ENCODE measurements at places on chromosomes 3 and 15. TPM values are rescaled to one million over a fixed set of nuclear protein-coding genes. Genes with fewer than 3 reads are reported as not detected.

The ESYT3 gene
- not detected for total RNA-seq

The CPB1 gene
- total RNA-seq = not detected

The CCR8 gene
- not detected for total RNA-seq

The NME9 gene
- total RNA-seq = not detected

The GOLGA6A gene
- not detected for total RNA-seq

The SLMAP gene
- 51.2 TPM for total RNA-seq

The TEX264 gene
- 84.4 TPM for total RNA-seq

The HIGD2B gene
- not detected for total RNA-seq

The APOD gene
- total RNA-seq = 1.6 TPM

The EFCC1 gene
- not detected for total RNA-seq

The HTR3E gene
- not detected for total RNA-seq

The SERPINI1 gene
- total RNA-seq = 4.5 TPM

The FSIP1 gene
- 1.6 TPM for total RNA-seq

The TUSC7 gene
- total RNA-seq = not detected

The RETNLB gene
- not detected for total RNA-seq

The GHSR gene
- not detected for total RNA-seq

The ISY1 gene
- total RNA-seq = 36.9 TPM

The ERICH6 gene
- 0.15 TPM for total RNA-seq

The RTP3 gene
- total RNA-seq = not detected

The GOLGA8J gene
- not detected for total RNA-seq

The GRAMD2A gene
- total RNA-seq = 0.33 TPM

The FAM174B gene
- 2.8 TPM for total RNA-seq

The DRD3 gene
- total RNA-seq = not detected

The SLC2A2 gene
- total RNA-seq = not detected

The LEKR1 gene
- 0.50 TPM for total RNA-seq

The ACTR8 gene
- 60.4 TPM for total RNA-seq

The GNB4 gene
- 64.7 TPM for total RNA-seq

The GRK7 gene
- total RNA-seq = under 0.01 TPM

The OR5K4 gene
- total RNA-seq = not detected

The SLC6A1 gene
- total RNA-seq = under 0.01 TPM

The TMEM43 gene
- total RNA-seq = 131 TPM

The MNS1 gene
- 3.9 TPM for total RNA-seq

The CLDN16 gene
- not detected for total RNA-seq

The SOX2 gene
- total RNA-seq = not detected

The LRRIQ4 gene
- total RNA-seq = not detected

The CSNK1G1 gene
- 21.0 TPM for total RNA-seq

The NPTN gene
- total RNA-seq = 154 TPM

The SLC28A1 gene
- not detected for total RNA-seq

The TADA3 gene
- total RNA-seq = 101 TPM

Data from smooth muscle cell of trachea (primary cell).